ENCODE measurements at places on chromosomes 5 and 9.
A peak's percentile ranks its signal among the peaks of the same experiment; 100 is the strongest.

DNA sequence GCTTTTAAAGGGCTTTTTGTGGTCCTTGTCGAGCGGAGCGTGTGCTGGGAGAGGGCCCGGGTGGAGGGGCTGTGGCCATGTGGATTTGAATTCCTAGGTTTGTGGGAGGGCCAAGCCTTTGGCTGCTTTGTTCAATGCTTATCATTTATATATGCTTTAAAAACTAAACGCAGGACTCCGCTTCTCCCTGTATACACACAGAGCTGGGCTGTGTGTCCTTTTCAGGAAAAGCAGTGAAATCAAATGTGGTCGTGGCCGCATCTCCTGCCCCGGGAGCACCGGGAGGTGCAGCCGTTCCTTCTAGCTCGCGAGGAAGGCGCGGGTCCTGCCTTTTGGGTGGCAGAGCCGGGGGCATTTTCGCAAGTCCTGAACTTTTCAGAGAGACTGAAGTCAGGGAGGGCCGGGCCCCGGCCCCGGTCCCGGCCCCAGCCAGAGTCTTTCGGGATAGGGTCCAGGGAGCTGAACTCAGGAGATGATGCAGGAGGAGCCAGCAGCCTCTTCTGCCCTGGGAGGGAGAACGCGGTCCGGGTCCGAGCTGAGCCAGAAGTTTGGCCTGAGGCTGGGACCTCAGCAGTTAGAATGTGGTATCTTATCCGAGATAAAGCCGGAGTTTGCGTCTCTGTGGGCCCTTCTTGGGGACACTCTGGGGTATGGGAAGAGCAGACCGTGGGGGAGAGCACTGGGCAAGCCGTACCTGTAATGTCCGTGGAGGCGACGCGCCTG, 158.8 kb downstream of the C9orf152 start:
- no peak for DNase-seq

GRCh38 chr5:155239803-155240202, 226.2 kb downstream of the KIF4B start:
- no peak for DNase-seq

DNA sequence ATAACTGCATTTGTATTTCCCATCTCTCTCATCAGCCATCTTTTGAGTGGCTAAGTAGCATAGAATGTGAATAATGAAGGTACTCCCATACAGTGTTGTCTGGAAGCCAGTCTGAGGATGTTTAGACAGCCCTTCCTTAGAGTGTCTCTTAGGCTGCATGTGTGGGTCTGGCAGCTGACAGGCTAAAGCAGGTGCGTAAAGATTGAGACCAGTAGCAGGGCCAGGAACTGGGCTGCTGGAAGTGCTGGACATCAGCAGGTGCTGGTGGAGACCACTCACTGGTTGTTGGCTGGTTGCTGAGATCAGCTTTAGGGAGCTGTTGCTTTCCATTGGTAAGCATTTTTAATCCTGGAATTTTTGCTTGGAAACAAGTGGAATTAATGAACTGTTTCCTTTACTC, 197.5 kb downstream of the PCSK5 start:
- DNase-seq, result no peak

- peak; percentile 80 for DNase-seq
These were observed 344.3 kb upstream of the ARRDC3 start for GRCh38 chr5:91727463-91727862.

GRCh38 chr9:136197084-136197875, 7.6 kb downstream of the LHX3 start:
- no peak for DNase-seq

- DNase-seq, result no peak
These were observed 452.4 kb upstream of the WWC1 start for GRCh38 chr5:167839065-167839464.

GRCh38 chr5:142014911-142015584, 2.2 kb upstream of the GNPDA1 start:
- DNase-seq, result peak; percentile 23

- DNase-seq, result no peak
These were observed 218.0 kb downstream of the PIK3R1 start for GRCh38 chr5:68433526-68433922.

GRCh38 chr5:120152472-120152871, 311.6 kb upstream of the PRR16 start:
- DNase-seq, result no peak

GRCh38 chr9:70475211-70475610, 60.8 kb upstream of the KLF9 start:
- no peak for DNase-seq

- no peak for DNase-seq
These were observed 25.0 kb upstream of the TRIM36 start for GRCh38 chr5:115194676-115195075.

DNA sequence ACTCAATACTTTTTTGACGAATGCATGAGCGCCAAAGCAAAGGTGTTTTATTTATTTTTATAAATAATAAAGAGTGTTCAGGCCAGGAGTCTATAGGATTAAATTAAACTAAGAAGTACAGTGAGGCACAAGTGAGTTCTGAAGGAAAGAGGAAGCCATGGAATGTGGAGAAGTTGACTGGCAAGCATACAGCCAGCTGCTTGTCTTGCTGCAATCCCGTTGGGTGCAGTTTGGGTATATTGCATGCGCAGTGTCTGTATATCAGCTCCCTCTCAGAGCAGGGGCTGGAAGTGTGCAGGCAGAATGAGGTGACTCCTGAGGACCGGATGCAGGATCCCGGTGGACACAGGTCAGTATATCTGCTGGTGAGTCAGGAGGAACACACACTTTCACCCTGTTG, 315.6 kb downstream of the ZSWIM6 start:
- no peak for DNase-seq

DNA sequence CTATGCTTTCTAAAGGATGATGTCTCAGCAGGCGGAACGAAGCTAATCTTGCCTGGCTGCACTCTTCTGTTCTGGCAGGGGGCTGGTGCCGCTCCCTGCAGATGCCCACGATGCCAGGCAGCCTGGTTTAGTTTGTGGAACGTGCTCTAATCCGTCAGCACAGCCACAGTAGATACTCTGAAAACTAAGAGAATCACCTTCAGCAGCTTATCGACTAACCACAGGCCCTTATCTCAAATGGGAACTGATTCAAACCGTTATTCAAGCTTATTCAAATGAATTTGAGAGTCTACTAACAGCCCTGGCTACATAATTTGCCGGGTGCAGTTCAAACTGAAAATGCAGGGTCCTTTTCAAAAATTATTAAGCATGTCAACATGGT, 246.6 kb upstream of the ANKRD55 start:
- no peak for DNase-seq

GRCh38 chr9:112858625-112859147, 32.0 kb downstream of the SLC46A2 start:
- DNase-seq, result no peak

DNA sequence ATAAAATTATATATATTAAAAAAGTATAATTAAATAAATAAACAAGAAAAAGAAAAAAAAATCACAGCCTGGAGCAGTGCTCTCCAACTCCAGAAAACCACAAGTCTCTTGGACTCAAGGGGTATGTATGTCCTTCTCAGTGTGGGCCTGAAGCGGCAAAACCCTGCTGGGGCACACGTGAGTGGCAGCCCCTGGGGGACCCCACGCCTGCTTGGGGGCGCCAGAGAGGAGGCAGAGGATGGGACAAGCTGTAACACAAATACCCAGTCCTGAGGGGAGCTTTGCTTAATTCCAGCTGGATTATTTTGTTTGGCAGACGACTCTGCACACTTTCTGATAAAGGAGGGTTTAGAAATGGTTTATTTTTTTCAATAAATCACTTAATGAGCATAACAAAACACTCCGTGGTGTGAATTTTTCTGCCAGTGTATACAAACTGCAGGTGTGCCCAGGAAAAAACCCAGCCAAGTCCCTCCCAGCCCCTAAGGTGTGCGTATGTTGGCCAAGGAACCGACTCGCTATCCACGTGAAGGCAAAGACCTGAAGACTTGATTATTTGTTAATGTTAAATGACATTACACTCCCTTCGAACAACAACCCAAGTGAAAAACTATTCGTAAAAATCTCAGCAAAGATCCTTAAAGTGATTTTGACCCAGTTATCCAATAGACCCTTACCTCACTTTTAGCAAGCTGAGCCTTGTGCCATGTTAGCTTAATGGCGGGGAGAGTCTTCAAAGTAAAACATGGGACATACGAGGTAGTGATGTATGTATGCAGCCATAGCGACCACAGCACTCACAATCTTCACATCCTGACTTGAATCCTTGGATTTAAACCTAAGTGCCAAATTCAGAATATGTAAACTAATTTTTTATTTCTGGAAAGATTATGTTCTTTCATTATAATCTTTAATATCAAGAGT, 32.9 kb downstream of the ANKH start:
- DNase-seq, result no peak

DNA sequence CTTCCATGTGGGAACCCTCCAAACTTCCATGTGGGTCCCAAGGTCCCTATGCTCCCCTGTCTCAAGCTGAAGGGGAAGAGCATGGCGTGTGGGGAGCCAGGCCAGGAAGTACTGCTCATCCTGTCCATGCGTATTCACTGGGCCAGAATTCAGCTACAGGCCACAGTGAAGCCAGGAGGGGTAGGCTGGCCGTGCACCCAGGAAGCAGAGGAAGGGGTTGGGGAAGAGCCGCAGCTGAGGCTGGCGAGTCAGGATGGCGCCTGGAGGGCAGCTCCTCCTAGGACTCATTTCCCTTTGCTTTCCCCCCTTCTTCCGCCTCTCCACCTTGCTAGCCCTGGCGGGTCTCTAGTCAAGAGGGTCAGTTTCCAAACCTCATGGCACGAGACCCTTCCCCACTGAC, 57.4 kb downstream of the ROPN1L start:
- DNase-seq, result no peak

GRCh38 chr5:17105744-17106418, 111.5 kb upstream of the BASP1 start:
- DNase-seq, result no peak

GRCh38 chr9:78023003-78023741, 8.4 kb downstream of the GNAQ start:
- DNase-seq, result no peak

- no peak for DNase-seq
These were observed 145.1 kb upstream of the DAB2 start for GRCh38 chr5:39569857-39570256.

DNA sequence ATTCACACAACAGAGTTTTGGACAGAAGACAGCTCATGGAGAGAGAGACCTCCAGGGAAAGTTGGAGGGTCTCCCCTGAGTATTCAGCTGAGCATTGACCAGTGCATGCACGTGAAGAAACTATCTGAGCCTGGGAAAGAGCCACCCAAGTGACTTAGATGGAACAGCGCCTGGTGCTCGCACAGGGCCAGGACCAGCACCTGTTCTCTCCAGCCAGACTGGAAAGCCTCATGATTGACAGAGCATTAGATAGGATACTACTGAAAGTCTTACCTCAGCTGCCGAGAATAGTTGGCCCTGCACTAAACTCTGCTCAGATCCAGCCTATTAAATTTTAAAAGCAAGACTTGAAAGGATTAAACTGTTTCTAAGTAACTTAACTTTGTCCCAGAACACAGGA, 28.3 kb upstream of the NEURL1B start:
- no peak for DNase-seq

DNA sequence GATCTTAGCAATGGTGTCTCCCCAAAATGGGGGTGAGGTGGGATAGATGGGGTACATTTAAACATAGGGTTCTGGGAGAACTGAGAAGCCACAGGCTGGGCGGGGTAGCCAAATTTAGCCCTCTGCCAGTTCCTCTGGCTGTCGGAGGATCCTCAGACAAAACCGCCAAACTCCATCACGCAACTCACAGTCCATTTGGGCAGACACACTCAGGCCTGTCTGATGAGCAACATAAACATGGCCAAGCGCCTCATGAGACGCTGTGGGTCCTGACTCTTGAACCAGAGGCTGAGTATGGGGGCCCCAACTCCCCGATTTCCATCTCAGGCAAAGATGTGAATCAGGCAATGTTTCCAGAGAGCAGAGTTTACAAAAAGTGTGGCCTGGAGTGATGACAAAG, 162.3 kb downstream of the FGF18 start:
- DNase-seq, result no peak

DNA sequence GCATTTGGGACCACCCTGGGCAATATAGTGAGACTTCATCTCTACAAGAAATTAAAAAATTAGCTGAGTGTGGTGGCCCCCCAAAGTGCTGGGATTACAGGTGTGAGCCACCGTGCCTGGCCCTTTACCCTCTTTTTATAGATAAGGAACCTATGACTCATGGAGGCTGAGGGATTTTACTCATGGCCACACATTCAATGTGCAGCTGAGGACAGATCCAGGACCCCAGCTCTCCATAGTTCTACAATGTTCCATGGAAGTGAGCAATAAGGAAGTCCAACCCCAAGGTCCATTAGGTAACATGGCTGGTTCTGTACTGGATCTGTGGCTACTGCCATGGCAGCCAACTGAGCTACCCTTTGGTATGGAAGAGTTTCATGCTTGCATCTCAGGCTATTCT, 25.3 kb upstream of the PDZD2 start:
- no peak for DNase-seq

DNA sequence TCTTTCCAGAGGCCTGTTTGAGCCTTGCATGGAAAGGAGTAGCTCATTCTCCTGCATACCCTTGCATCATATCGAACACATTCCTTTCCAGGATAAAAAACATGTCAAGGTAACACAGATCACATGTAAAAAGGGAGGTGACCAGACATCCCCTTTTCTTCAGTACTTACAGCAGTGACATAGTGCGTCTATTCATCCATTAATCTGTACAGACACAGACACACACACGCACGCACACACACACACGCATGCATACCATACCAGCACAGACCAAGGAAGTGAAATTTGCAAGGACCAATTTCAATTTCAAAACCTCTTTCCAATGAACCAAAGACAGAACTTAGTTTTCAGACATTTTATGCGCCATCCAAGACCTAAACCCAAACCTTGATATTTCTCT, 256.0 kb downstream of the PAPPA start:
- no peak for DNase-seq

DNA sequence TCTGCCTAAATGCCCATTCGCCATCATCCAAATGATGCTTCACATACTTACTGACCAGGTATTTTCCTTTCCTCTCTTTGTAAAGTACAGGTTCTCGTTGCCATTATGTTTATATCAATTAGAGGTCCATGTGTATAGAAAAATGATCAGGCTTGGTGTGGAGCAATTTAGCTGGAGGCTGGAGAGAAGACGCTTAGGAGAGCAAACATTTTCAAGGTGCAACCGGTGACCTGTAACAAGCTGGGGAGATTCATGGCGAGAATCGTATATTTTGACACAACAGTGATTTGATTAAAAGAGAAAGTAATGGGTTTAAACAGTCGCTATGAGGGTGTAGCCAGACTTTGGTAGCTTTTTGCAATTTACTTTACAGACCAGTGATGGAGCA, 170.9 kb upstream of the TBCA start:
- DNase-seq, result no peak
